HS-5 (cell line): ENCODE measurements at places on chromosomes 4 and X.

GRCh38 chr4:56804551-56804950 is 16.9 kb downstream of the SPINK2 start:
- no peak for DNase-seq

GRCh38 chr4:76744241-76744921 is 153.6 kb downstream of the SOWAHB start:
- no peak for DNase-seq

DNA sequence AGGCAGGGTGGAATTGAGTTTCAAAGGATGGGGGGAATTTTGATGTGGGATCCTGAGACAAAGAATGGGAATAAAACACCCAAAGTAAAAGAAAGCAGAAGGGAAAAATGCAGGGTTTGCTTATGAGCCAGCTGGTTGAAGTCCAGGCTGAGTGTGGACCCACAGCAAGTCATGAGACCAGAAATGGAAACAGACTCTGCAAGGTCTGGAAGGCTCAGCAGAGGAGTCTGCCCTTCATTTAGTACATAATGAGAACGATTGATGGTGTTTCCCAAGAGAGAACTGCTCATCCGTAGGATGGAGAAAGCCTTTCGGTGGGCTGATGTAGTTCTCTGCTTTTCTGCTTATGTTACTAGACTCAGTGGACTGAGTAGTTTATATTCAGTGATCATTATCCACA is 259.1 kb downstream of the C4orf33 start:
- DNase-seq: no peak

DNA sequence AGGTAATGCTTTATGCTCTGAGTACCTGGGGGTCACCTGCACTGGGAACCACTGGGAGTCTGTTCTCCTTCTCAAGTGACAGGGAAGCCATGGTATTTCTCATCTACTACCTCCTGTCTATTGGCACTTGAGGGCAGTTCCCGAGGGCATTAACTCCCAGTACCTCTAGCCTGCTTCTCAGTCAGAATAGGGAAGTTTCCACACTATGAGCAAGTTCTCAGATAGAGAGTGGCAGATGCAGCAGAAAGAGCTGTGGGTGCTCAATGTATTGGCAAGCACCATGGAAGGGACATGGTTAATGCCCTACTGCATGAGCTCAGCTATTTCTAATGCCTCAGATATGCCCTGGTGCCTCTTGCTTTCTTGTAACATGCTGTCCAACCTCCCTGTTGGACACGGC is 74.1 kb downstream of the ANOS1 start:
- no peak for DNase-seq

DNA sequence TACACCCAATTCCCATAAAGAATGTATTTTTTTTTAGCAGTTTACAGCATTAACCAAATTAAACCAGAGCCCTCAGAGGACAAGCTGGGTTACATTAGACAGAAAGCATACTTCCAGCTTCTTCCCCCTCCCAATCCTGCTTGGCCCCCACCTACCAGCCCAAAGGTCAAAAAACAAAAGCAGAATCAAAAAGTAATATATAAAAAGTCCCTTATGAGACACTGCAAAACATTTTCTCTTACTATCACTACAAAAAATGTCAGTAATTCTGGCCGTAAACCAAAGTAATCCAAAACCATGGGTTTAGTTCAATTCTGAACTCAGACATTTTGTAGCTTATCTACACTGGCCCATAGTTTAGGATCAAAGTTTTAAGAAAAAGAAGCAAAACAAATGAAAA is 38.0 kb downstream of the APBB2 start:
- peak; percentile 41 for DNase-seq

- DNase-seq: no peak
Observed at GRCh38 chr4:102439812-102440211, 61.3 kb upstream of the NFKB1 start.

DNA sequence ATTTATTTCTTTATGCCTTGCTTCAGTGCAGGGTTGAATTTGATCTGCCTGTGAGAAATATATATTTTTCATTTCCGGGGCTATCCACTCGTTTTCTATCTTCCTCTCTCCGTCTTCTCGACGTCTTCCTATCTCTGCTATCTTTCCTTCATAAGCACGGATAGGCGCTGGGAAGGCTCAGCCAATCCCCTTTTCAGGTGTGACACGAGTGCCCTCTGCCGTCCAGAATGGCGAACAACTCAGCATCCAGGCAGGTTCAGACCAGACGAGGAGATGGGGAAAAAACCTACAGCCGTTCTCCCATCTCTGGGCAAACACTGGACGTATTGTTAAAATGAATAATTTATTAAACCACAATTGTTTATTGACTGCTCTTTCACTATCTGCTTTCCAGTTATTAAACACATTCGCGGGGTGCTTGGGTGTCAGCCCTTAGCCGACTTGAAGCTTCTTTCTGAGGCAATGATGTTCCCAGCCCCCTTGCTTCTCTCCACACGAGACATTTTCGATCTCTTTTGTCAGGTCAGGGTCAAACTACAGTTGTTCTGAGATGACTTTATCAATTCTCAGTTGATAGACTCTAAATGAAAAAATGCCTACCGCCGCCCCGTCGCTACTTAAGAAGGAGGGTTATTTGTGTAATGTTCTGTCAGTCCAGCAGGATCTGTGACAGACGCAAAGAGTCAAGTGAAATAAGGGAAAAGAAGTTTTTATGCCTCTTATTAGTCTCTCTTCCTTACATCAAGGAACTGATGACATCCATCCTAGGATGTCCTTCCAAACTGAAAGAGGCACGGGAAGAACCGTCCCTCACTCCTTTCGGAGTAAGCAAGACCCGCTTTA is 96.3 kb upstream of the NOCT start:
- peak; percentile 52 for DNase-seq

- no peak for DNase-seq
Observed at GRCh38 chr4:182513587-182514291, 270.5 kb downstream of the TENM3 start.

DNA sequence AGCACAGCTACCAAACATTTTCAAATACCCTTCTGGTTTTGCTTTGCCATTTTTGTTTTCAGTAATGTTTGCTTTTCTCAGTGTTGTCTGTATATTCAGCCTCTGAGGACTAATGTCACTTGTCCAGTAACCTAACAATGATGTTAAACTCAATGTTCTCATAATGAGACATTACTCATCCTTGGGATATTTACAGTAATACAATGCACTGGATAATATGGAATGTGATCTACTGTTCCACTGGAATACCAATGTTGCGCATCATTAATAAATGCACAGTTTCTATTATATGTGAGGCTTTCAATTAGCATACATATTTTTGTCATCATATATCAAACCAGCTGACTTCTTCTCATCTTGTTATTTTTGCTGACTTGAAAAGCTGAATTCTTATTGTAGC is 259.1 kb downstream of the SH2D1A start:
- no peak for DNase-seq

DNA sequence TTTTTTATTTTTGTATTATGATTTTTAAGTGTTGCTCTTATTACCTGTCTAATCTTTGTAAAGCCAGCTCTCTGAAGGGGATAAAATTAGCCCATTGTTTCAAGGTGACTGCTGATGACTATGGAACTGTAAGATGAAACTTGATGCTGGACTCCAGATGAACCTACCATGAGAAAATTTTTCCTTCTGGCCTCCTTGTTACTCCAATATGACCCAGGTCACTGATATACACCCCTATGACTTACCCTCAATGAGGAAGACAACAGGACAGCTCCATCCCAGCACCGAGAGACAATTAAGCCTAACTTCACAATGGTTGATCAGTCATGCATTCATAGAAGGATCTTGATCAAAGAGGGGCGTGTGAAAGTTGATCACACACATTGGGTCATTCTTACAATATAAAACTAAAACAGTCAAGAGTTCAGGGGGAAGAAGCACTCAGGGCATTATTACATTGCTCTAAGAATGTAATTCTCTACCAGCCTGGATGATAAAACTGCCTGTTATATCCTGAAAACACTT is 230.8 kb upstream of the AGTR2 start:
- DNase-seq: no peak

DNA sequence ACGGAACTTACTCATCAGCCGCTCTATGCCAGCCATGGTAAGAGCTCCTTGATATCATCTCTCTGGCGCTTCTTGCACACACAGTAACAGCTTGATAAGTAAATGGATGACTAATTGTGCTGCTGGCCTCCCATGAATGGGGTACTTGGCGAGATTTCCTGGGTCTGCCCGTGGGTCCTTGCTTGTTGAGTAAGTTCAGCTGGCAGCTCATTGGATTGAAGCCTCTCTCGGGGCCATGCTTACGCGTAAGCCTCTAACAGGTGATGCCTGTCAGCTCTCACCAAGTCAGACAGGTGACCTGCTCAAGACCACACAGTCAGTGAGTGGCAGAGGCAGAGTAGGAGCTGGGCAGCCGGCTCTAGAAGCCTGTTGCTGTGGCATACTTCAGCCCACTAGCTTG is 7.7 kb downstream of the NSG1 start:
- no peak for DNase-seq

DNA sequence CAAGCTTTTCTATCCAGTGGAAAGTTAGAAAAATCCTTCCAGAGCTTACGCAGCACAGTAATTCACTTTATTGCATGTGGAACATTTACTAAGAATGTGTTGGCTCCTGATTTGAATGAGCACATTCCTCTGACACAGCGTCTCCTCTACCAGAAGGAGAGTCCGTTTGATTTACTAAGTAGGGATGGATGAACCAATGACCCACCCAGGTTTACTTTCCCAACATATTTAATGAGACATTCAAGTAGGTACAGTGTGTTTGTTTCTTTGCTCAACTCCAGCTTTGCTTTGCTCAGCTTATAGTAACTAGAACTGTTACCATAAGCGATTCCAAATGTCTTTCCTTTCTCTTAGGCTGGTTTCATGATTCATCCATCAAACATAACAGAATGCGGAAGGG is 161.7 kb downstream of the SMARCA1 start:
- no peak for DNase-seq

- peak; percentile 53 for DNase-seq
Observed at GRCh38 chr4:38565271-38566199, 98.5 kb upstream of the KLF3 start.

DNA sequence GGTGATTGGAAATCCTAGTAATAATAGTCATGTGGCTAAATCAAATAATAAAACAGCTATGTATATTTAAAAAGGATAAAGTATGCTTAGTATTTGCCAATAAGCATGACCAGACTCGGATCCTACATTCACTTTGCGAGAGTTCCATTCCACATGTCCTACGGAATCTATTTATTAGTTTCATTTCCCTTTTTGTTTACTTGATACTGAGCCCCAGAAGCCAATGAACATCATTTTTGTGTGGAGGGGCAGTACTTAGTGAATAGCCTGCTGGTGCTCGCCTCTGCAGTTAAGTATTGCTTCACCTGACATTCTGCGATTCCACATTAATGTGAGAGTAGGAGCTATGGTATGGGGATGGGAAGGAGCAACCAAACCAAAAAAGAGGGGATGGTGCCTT is 58.5 kb upstream of the NAP1L5 start:
- DNase-seq: no peak

DNA sequence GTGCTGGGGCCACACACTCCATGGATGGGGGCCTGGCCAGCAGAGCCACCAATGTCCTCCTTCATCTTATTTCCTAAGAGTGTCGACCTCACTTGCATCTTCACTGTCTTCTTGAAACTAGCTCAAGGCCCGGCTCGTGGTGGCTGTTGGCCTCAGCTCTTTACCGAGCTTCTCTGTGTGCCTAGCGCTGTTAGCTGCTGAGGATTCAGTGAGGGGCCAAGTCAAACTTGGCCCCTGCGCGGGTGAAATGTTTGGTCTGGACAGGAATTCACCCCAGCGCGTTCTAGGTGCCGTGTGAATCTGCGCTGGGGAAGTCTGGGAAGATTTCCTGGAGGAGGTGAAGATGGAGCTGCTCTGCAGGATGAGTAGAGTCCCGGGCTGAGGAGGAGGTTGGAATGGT is 8.5 kb downstream of the SORCS2 start:
- no peak for DNase-seq

GRCh38 chrX:154298312-154298711 is 2.7 kb downstream of the TKTL1 start:
- DNase-seq: no peak

- no peak for DNase-seq
Observed at GRCh38 chr4:70761276-70761816, 39.6 kb downstream of the RUFY3 start.

- no peak for DNase-seq
Observed at GRCh38 chr4:132557660-132558059, 591.4 kb upstream of the PCDH10 start.

- no peak for DNase-seq
Observed at GRCh38 chrX:108736509-108737479, at the start of gene IRS4. TSS of gene IRS4 (minus strand) at chrX:108736563.

DNA sequence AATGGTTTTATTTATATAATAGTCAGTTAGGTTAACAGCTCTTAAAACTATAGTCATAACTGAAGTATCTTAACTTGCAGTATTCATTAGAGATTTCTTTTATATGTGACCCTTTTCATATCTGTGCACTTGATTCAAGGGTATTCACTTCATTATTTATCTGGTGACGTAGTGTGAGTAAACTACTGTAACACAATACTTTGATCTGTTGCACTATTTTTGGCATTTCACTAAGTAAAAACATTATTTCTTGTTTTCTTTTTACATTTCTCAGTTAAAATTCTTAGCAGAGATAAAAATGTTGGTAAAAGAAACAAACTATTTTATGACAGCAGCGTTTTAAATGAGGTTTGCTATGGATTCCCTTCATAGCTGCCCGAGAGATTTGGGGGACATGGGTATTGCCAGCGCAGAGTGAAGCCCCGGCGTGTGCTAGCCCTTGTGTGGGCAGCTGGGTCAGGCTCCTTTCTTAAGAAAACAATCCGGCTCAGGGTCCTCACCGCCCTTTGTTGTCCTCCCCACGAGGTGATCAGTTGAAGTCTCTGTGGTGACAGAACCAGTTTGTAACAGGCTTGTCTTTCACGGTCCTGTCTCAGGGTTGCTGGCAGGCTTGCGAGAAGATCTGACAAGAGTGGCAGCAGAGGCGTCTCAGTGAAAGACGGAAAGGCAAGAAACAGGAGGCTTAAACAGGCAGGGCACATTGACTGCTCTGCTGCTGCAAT is 293.4 kb downstream of the BMPR1B start:
- DNase-seq: no peak

DNA sequence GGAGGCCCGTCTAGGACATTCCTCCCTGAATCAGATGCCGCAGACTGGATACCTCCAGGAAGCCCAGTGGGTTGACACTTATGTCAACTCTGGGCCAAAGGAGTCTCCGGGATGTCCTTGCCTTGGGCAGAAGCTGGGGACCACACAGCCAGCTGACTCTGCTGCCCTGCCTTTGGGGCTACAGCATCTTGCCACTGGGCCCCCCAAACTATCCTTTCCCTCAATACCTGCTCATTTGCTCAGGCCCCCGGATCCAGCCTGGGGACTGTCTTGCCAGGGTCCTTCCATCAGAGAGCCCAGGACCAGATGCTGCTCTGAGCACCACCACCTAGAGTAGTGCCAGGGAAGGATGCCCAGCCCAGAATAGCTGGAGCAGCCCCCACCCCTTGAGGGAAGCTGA is 19.0 kb downstream of the RAB33A start:
- no peak for DNase-seq

GRCh38 chr4:165437691-165438090 is 58.9 kb downstream of the CPE start:
- DNase-seq: no peak

DNA sequence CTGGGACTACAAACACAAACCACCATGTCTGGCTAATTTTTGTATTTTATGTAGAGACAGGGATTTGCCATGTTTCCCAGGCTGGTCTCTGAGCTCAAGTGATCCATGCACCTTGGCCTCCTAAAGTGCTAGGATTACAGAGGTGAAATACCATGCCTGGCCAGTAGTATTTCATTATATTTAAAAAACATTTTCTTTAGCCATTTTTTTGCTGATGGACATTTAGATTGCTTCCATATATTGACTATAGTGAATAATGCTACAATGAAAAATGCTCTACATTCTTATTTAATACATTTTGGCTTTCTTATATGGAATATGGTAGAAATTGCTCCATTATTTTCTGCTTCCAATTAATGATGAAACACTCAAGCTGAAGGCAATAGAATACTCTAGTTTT is 1439.7 kb downstream of the FSTL5 start:
- DNase-seq: no peak
